ENCODE measurements at places on chromosomes 7 and 10.

- no peak for DNase-seq
Measured at GRCh38 chr10:102799691-102800471, 37.3 kb downstream of the CYP17A1 start.

DNA sequence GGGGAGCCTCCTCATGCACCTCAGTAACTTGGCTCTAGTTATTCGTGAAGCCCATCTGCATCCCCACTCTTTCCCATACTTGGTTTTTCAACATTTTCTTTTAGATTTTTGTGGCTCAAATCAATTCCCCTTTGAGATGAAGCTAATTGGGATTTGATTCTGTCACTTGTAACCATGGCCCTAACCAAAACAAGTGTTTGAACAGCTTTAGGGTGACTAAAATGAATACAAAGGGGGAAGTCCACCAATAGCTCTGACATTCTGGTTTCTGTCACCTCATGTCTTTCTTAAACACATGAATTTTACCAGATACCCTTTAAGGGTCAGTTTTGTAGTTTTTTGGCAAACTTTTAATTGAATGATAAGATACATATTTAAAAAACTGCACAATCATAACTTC, 87.0 kb downstream of the PCGF5 start:
- no peak for DNase-seq

- no peak for DNase-seq
Measured at GRCh38 chr7:140231771-140232491, 55.1 kb upstream of the KDM7A start.

DNA sequence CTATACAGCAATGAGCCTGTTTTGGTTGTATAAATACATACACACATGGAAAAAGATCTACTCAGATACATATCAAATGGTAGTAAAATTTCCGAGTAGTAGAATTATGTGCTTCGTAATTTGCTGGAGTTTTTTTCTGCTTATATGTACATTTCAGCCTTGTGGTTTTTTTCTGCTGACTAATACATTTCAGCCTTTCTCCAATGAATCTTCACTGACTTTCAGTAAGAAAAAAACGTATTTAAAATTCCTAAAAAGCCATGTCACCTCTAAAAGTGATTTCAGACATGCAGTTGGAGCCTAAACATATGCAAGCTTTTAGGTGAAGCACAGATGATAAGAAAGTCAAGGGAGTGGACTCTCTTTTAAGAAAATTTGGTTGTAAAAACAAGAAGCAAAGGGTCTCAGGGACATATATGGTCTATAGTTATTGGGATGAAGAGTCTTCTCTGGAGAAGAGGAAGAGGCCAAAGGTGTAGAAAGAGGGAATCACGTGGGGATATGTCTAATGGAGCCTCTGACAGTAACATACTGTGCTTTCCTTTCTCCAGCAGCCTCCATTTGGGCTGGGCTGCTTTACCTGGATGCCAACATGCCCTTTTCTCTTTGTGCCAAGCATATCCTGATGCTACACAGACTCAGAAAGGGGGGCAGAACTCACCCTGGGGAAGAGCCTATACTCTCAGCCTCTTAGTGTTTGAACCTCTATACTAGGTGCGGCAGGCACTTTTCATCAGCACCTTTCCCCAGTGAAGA, 2.4 kb downstream of the AMPH start:
- DNase-seq: no peak

DNA sequence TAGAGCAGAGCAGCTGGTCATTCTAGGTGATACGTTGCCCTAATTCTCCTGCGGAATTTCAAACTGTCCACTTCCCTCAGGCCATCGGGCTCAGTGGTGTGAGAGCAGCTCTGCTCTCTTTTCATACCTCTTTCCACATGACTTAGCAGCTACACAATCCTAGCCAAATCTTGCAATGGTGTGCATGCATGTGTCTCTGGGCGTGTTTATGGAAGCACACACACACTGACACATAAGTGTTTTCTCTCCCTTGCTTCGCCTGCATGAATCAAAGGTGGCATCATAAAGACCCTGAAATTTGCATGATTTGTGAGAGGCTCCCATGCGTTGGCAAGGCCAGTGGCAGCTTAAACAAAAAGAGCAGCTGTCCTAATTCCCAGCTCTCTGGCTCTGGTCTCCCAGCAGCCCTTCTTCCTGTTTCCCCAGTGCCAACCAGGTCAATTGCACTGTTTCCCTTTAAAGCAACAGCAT, 1189.5 kb downstream of the GATA3 start:
- no peak for DNase-seq

DNA sequence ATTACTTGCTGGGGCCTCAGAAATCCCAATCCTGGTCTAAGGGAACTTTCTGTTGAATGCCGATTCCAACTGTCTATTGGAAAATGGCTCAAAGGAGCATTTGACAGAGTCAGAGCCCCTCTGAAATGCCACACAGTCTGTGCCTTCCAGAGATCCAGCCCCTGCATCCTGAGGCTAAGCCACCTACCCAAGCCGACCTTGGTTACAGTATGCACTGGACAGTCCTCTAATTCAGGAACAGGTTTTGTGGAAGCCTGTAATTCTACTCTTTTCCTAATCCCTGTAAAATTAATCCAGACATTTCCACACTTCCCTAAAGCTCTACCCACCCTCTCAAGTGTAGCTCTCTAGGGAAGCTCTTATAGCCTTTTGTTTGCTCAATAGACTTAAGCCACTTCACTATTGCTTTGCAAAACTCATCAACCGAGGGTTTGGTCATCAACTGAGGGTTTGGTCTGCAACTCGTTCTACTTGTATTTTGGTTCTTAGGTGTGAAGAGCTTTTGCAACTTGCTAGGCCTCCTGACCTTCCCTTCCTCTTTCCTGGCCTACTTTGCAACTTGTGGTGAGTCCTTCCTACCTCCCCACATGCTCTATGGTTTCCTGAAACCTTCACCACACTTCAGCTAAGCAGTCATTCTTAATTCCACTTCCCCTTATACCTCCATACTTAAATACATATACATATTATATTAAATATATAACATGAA, 364.8 kb downstream of the SFMBT2 start:
- no peak for DNase-seq

GRCh38 chr7:114102996-114103395, 184.2 kb upstream of the PPP1R3A start:
- no peak for DNase-seq

GRCh38 chr10:119860866-119861607, 11.6 kb downstream of the MCMBP start:
- DNase-seq: no peak

GRCh38 chr10:97515271-97515978, 16.7 kb downstream of the UBTD1 start:
- no peak for DNase-seq

GRCh38 chr10:127952918-127953317, 46.0 kb downstream of the PTPRE start:
- DNase-seq: no peak

DNA sequence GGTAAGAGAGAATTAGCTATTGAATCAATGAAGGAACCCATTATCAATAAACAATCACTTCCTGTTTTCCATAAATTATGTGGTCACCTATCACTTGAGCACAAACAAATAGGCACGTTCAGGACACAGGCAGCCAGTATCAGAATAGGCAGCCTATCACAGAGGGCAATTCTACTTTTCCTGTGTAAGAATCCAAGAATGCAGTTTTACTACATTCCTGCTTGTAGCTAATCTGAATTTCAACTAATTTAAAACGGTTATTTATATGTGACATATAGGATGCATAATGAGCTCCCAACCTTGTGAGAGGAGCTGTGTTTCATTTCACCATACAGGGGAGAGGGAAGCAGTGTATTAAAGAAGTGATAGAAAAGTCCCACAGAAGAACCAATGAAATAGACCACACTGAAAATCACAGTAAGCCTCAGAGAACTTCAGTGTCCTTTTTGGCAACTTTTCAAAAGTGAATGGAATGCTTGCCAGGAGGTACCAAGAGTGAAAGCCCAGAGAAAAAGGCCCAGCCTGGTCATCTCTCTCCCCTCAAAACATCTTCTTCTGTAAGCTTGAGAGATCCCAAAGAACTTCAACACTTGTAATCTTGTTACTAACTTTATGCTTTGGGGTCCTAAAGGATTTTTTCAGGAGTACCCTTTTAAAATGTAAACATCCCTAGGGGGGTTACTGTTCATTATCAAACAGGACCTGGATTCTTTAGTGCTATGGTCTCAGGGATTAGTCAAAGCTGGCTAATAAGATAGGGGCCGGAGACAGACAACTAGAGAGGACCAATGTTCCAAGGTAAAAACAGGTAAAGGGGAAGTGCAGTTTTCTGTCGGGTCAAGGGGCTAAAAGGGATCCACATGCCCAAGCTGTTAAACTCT, 1.3 kb downstream of the IMMP2L start:
- DNase-seq: no peak

GRCh38 chr10:116848944-116849247, 403 bp upstream of the ENO4 start:
- no peak for DNase-seq

DNA sequence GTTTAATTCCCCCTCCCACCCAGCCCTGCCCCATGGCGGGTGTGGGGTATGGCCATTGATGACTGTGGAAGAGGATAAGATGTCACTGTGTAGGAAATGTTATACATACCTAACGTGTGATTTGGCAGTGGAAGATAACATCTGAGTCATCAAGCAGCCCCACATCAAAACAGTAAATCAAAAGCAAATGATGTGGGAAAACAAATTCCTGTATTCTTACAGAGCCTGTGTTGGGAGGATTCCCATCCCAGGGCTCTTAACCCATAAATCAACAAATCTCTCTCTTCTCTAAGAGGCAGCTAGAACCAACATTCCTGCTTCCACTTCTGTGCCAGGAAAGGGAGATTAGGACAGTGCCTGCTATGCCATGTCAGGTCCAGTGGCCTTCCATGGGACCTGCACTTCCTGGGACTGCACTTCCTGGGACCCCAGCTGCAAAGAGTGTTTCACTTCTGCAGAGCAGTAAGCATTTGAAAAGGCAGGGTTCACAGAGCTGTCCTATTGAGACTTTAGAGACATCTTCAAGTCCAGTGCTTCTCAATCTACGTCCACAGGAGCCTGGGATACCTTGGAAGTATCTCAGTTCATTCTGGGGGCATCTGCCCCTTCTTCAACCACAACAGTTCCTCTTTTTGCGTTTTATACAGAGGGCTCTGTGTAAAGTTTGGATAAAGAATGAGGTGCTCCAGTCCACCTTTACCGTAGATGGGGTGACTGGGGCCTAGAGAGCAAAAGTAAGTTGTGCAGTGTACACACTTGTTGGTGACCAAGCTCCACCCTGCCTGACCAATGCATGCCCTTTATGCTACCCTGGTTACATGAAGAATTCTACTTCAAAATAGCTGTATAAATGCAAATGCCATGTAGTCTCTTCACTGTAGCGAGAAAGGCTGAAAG, 45.7 kb downstream of the ATXN7L1 start:
- no peak for DNase-seq

- DNase-seq: no peak
Measured at GRCh38 chr7:23539494-23539907, 7.7 kb upstream of the TRA2A start.

- DNase-seq: no peak
Measured at GRCh38 chr10:78435484-78436221, 402.0 kb downstream of the RPS24 start.

GRCh38 chr10:9452056-9452455, 1397.6 kb downstream of the GATA3 start:
- DNase-seq: no peak

- no peak for DNase-seq
Measured at GRCh38 chr7:30366606-30367005, 82.2 kb downstream of the ZNRF2 start.

GRCh38 chr10:10132009-10132408, 885.7 kb upstream of the CELF2 start:
- no peak for DNase-seq

GRCh38 chr7:121039510-121039822, 51.0 kb downstream of the CPED1 start:
- DNase-seq: no peak

DNA sequence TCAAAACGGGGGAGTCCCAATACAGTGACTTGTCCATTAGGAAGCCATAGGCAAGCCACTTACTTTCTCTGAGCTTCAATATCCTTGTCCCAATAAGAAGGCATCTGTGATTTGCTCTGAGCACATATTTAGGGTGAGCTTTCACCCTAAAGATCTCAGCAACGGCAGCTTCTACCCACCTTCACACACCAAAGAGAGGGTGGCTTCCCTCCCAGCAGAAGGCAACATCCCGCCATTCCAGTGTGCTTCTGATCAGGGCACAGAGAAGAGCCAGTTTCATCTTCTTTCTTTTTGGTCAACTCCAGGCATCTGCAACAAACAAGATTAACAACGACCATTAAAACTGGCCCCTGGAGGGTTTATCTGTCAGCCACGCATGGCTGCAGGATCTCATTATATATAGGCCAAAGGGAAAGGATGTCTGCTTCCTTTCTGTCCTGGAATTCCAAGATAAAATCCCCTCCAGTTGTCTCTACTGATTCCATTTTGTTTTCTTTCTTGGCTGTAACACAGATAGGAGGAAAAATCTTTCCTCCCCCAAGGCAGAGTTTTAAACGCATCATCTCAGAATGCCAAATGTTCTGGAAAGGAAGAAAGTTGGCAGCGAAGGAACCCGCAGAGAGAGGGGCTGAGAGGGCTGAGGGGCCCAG, 491 bp upstream of the SH2D4B start:
- no peak for DNase-seq

DNA sequence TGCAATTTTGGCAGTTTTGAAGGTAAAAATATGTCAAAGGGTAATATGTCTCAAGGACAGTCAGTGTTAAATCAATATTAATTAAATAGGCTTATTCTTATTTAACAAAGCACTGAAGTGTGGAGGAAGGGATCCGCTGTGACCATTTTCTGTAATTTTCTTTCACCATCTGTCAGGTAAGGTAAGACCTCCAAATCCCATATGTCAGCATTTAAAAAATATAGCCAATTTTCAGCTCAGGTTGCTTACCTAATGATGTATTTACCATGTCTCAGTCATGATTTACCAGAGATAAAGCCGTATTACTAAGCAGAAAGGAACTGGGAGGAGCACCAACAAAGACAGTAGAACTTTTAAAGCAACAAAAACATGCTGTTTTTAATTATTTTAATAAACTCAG, 683.9 kb downstream of the CCSER2 start:
- DNase-seq: no peak

DNA sequence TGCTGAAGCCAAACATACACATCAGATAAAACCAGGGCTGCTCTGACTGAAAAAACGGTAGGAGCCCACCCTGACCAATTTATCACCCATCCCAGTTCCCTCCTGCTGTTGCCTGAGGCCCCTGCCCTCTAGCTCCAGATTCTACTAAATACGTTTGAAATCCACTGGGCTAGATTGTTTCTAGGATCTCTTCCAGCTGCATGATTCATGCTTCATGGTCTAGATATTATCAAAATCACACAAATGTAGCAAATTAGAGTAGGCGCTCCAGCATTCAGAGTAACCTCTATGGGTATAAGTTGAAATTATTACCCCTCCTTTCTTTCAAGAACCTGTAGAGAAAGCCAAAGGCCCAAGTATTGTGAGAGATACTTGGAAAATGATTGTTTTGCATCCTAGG, 151.2 kb upstream of the FAM13C start:
- DNase-seq: no peak

All from activated gamma-delta T cell (primary cell).